ENCODE measurements at places on chromosomes 7 and 10.

DNA sequence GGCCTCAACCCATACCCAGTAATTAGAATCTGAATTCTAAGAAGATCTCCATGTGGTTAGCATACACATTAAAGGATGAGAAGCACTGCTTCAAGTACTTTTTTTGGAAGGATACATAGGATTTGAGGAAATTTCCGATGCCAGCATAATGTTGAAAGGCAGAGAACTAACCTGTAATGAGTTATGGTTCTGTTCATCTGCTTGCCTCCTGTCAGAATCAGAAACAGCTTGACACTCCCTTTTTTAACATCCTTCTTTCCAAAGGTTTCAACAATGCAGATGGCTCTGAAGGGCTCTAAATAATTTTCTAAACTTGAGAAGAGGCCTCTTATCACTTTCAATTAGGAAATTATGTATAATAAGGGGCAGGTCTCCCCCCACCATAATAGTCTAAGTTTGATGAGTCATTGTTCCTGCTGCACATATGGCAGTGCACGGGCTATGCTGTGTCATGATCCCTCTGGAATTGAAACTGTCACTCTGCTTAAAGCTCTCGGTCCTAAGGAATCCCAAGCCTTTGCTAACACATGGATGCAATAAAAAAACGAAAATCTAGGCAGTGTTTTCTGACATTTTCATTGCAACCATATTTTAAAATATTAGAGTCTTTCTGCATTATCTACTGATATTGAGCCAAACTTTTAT, 291.2 kb upstream of the FZD1 start:
- no peak for DNase-seq

- no peak for DNase-seq
Measured at GRCh38 chr10:21298701-21299100, 226.8 kb downstream of the SKIDA1 start.

DNA sequence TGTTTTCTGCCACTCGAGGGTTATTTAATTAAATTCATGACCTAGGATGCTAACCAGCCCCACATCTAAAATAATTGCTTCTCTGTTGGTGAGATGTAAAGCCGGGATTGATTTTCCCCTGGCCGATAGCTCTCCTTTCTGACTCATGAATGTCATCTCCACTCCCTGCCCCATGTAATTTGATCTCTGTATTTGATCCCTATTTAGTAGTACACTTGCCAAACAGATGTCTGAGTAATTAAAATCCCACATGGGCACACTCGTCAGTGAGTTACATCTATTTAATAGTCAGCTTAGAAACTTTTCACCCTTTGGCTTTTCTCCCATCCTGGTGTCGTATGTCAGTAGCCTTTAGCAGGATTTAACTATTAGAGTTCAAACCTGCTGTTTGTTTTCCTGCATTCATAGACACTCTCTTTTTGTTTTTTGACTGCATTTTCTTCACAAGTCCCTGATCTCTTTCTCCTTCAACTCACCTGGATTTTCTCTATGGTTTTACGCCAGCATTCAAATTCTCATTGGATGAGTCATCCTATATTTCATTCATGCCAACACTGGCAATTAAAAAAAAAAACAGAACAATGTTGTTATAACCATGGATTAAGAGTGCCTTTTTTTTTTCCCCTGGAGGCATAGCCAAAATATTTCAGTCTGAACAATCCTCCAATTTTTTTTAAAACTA, 82.7 kb downstream of the SPAG6 start:
- no peak for DNase-seq

DNA sequence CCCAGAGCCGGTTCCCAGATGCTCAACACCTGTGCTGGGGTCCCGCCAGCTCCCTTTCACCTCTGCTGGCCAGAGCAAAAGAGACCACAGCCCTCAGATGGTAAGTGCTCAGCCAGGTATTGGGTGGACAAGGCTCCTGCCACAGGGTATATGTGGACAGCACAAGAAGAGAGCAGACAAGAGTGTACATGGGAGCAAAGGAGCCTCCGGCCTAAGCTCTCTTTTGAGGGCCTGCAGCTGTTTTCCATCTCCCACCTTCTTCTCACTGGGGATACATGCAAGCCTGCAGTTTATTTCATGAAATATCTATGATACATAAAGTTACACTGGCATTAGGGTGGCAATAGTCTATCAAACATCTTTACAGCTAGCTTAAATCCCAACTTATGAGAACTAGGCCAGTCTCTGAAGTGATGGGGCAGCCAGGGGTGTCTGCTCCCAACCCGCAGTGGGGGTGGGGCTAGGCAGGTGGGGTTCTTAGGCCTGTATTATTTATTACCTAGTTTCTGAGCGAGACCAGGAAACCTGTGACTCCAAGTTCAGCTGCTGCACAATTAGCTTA, 50.4 kb upstream of the DDC start:
- no peak for DNase-seq

- no peak for DNase-seq
Measured at GRCh38 chr7:82054544-82054943, 284.7 kb upstream of the HGF start.

- DNase-seq: peak; percentile 23
Measured at GRCh38 chr7:23470330-23471105, at the start of gene IGF2BP3. TSS of gene IGF2BP3 (minus strand) at chr7:23470491. CDS start at chr7:23470110, 381 bp downstream.
